ENCODE measurements at places on chromosomes 4 and X.

DNA sequence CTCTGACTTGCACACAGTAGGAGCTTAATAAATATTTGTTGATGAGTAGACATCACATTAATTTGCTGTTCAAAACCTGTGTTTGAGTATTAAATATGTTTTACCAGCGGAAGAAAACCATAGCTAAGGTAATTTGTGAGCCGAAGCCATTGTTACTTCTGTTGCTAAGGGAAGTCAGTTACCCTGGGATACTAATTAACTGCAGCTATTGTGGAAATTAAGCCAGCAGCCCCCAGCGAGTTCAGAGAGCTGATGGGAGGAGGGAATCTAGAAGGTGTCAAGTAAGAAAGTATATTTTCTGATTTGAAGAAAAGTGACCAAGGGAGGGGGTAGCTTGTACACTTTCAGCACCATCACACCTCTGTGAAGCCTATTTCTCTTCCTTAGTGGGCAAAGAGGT is 76.7 kb upstream of the IGSF1 start:
- DNase-seq = no peak

DNA sequence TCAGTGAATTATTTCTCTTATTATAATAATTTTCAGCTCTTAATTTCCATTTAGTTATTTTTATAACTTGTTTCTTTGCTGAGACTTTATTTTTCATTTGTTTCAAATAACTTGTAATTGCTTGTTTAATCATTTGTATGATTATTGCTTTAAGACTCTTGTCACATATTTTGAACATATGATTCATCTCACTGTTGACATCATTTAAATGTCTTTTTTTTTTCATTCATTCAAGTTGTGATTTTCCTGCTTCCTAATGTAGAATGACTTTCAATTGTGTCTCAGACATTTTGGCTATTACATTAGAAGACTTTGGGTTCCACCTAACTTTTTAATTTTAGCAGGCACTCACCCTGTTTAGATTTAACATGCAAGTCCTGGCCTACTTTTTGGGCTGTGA is 234.8 kb upstream of the DIPK2B start:
- DNase-seq = no peak

DNA sequence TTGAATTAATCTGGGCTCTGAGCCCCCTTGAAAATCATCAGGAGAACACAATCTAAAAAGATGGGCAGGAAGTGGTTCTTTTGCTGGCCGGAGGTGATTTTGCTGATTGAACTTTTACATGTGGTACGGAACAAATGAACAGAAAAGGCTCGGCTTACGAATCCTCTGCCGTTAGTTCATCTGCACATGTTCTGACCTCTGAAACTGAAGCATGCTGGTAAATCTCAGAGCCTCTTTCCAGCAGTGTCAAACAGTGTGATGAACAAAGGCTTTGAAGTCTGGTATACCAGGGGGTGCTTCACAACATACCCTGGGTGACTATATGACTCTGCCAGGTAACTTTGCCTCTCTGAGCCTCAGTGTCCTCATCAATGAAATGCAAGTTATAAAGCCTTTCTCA is 194.2 kb upstream of the C1QTNF7 start:
- DNase-seq = no peak

DNA sequence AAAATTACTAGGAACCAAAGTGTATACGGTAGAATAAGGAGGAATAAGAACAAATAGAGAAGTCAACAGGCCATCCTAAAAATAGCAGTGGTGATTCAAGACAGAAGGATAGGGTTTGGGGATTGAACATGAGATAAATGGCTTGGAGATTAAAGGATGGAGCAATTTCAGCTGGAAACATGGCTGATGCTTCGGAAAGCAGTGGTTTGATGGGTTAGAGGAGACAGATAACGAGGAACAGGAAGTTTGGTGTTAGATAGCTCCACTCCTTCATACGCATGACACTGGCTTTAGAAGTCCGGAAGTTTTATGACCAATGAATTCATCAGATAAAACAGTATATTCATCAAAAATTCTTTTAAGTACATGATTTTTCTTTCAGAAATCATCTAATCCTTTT is 70.8 kb upstream of the GALNTL6 start:
- DNase-seq = no peak

- no peak for DNase-seq
Measured at GRCh38 chrX:78063687-78064086, 40.4 kb upstream of the PGK1 start.

DNA sequence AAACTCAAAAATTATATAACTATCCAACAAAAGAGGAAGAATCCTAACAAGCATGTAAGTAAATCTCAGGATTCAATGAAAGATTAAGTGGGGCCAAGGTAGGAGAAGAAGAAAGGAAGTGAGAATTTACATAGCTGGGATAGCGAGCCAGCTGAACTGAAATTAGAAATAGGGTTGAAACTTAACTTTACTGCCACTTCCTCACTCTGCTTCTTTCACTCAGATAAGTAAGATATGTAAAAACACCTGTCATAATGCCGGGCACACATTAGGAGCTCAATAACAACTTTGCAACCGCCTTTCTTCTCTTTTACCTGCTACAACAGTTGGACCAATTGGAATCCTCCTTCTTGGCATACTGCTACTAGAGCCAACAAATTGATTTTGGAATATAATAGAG is 129.4 kb downstream of the CNKSR2 start:
- DNase-seq = no peak

DNA sequence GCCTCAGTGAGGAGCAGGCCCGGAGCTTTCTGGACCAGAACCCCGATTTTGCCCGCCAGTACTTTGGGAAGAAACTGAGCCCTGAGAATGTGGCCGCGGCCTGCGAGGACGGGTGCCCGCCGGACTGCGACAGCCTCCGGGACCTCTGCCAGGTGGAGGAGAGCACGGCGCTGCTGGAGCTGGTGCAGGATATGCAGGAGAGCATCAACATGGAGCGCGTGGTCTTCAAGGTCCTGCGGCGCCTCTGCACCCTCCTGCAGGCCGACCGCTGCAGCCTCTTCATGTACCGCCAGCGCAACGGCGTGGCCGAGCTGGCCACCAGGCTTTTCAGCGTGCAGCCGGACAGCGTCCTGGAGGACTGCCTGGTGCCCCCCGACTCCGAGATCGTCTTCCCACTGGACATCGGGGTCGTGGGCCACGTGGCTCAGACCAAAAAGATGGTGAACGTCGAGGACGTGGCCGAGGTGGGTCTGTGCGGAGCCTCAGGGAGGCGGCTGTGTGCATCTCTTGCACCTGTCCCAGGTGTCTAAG is 323 bp downstream of the PDE6B start:
- DNase-seq = no peak

DNA sequence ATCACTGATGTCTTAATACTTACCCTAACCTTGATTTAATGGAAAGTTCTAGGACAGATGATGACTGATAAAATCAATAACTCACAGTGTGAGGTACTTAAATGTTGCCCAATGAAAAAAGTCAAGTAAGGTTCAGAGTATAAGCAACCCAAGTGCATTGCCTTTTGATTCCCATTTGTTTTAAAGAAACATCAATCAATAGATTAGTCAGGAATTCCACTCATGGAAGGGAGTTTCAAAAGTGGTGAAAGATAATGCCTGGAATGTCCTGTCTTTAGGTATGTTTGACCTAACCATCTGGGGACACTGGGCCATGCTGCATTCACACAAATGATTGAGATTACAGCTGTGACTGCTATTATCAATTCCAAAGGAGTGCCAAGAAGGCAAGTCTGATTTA is 259.7 kb downstream of the PPARGC1A start:
- DNase-seq = no peak

DNA sequence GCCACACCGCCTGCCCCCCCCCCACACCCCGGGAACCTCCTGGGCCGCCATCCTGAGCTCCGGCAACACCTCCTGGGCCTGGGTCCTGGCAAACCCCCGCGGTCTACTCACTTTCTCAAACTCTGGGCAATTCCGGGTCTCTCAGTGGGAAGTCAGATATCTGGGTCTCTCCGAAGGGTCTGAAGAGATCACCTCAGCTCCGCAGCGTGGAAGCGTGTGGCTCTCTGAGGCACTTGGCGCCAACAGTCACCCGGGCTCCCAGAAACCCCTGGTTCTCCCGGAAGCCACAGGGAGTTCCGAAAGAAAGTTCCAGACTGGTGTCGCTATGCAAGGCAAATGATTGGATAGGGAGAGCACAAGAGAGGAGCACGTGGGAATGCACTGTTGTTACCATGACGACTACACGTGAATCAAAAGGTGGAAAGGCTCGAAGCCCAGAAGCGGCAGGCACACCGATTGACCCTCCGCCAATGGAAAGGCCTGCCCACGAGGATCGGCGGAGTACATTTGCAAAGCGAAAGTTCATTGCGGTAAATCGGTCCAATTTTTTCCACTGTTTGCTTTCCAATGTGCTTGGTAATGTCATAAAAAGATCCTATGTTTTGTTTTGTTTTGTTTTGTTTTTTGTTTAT is at the start of gene PNMA6E:
Gene PNMA6E, minus strand, starts transcription at position 218 of the 632 bp plus-strand sequence. CDS start 2,501 bp downstream, outside the sequence.
- no peak for DNase-seq
